Activated naive CD4-positive, alpha-beta T cell treated with anti-CD3 and anti-CD28 coated beads, Interleukin-2, amount 50 U/mL, for 72 hours (primary cell): ENCODE measurements at places on chromosomes 4 and X. TPM values are rescaled to one million over a fixed set of nuclear protein-coding genes. Genes with fewer than 3 reads are reported as not detected.

TCP11X1 gene
- total RNA-seq, result not detected

MAGED1 gene
- total RNA-seq, result 65.1 TPM

RAB40A gene
- 0.14 TPM for total RNA-seq

FGFBP1 gene
- not detected for total RNA-seq

BEX5 gene
- total RNA-seq, result 6.3 TPM

GPRASP2 gene
- 0.46 TPM for total RNA-seq

SNCA gene
- 0.46 TPM for total RNA-seq

SMIM31 gene
- total RNA-seq, result not detected

MAML3 gene
- 1.0 TPM for total RNA-seq

HEPH gene
- total RNA-seq, result not detected

SLC10A4 gene
- not detected for total RNA-seq

EVC2 gene
- 0.66 TPM for total RNA-seq

RNF175 gene
- total RNA-seq, result 0.91 TPM

CLCN4 gene
- total RNA-seq, result not detected

PDHA2 gene
- total RNA-seq, result not detected

NXF2B gene
- not detected for total RNA-seq
